ENCODE measurements at places on chromosomes 4 and X.

GRCh38 chr4:85780664-85781063 lies 305.7 kb downstream of the ARHGAP24 start:
- no peak for DNase-seq

DNA sequence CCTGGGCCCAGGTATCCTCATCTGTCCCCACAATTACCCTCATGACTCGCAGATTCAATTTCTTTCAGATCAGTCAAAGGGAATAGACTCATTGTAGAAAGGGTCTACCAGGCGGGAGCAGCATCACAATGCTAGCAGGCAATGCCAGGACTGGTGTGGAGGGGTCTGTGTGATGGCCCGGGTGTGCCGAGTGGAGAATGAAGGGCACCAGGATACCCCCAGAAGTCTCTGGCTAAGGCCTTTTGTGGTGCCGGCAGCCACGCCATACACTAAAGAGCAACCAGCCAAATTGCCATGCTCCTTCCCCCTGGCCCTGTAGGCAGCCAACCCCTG lies 37.9 kb upstream of the RASL11B start:
- DNase-seq, result no peak

- DNase-seq, result no peak
Observed at GRCh38 chr4:38328989-38329729, 334.8 kb upstream of the KLF3 start.

DNA sequence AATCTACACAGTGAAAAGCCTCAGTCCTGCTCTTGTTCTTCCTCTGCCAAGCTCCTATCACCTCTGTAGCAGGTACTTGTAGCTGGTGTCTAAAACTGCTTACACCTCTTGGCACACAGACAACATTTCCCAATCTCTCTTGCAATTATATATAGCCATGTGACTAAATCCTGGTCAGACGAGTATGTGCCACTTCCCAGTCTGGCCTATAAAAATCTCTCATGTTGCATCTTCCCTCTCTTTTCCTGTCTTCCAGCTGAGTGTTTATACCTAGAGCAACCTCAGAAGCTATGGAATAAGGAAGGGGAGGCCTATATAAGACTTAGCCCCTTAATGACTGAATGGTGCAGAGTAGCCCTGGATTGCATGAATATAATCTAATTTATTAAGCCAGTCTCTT lies 105.8 kb downstream of the RNF150 start:
- no peak for DNase-seq

DNA sequence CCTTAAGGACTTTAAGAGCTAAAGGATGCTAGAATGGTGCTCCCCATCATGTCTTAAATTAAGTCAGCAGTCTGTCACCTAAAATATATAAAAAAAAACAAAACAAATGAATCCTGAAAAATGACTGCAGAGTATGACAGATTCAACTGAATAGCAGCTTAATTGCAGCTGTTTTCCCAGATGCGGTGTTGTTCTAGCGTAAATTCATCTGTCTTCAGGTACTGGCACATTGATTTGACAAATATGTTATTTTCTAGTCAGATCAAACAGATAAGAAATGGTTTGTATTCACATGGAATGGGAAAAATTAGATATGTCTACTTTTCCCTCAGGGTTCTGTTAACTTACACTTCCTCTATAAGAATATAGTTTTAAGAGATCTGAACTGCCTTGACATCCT lies 211.7 kb downstream of the NAF1 start:
- no peak for DNase-seq
